ENCODE measurements at places on chromosomes 12 and 14. TPM values are rescaled to one million over a fixed set of nuclear protein-coding genes. Genes with fewer than 3 reads are reported as not detected.
A peak's percentile ranks its signal among the peaks of the same experiment; 100 is the strongest.

DNA sequence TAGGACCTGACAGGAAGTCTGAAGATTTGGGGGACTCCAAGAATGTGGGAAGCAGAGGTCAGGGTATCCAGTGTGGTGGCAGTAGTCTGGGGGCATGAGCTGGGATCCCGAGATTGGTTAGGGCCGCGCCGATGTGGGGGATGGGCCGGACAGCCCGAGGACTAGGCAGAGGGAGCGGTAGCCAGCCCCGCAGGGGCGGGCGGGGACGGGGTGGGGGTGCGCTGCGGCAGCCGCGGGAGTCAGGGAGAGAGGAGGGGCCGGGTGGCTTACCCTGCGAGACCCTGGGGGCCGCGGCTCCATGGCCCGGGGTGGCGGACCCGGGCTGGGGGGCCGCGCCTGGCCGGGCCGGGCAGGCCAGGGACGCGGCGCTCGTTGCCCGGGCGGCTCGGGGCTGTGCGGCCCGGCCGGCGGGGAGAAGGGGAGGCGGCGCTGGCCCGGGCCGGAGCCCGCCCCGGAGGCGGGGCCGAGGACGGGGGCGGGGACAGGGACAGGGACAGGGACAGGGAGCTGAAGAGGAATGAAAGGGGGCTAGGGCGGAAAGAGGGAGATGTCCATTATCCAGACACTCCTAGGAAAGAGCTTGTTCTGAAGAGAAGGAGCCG lies 5.6 kb downstream of the ZNF385A start:
- no peaks in the 10 kb centered on the region for H3K27me3 ChIP-seq
- peaks cover 12% of the 10 kb centered on the region for H3K4me1 ChIP-seq
- peak; percentile 76 for DNase-seq

DNA sequence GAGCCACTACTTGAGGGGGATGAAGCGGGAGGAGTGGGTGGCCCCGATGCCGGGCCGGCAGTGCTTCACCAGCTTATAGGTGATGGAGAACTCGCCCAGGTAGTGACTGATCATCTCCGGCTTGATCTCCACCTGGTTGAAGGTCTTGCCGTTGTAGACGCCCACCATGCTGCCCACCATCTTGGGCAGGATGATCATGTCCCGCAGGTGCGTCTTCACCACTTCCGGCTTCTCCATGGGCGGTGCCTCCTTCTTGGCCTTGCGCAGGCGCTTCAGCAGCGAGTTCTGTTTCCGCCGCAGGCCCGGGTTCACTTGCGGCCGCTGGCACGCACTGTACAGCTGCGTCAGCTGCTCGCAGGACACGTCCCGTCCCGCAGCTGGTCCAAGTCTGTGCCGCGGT lies 3.4 kb downstream of the TIGAR start:
- H3K36me3 ChIP-seq = no peaks in the 10 kb centered on the region
- no peak for DNase-seq
- H3K27me3 ChIP-seq = no peaks in the 10 kb centered on the region
- H3K4me1 ChIP-seq = peaks cover 11% of the 10 kb centered on the region

- peak; percentile 51 for DNase-seq
- no peak overlapping the region for H3K27ac ChIP-seq
- no peaks in the 10 kb centered on the region for H3K36me3 ChIP-seq
- no peak overlapping the region for H3K4me3 ChIP-seq
- H3K27me3 ChIP-seq = no peaks in the 10 kb centered on the region
These were observed 17.7 kb downstream of the ATP2B1 start for GRCh38 chr12:89690925-89691324.

DNA sequence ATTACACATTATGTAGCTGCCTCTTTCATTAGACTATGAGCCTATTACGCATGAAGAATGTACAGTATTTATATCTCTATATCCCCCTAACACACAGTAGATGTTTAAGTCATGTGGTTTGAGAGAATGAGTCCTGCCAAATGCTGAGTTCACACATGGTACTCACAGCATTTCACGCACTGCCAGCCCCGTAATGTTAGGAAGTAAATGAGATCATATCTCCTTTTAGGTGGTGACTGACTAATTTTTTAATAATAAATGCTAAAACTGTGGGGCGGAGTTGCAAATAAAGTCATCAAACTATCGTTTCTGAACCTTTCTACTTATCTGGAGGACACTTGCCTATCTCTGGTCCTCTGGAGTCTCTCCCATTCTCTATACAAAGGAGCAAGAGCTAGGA lies 343.8 kb downstream of the ADAMTS20 start:
- H3K27me3 ChIP-seq = no peaks in the 10 kb centered on the region
- H3K4me3 ChIP-seq = no peak overlapping the region
- peaks cover 50% of the 10 kb centered on the region for H3K4me1 ChIP-seq
- H3K36me3 ChIP-seq = no peaks in the 10 kb centered on the region
- H3K27ac ChIP-seq = 0 out of 2 replicates have a peak overlapping the region, but pooled peaks have one; percentile 14

GRCh38 chr14:88975043-88975830 lies 150.8 kb downstream of the TTC8 start:
- H3K36me3 ChIP-seq = no peaks in the 10 kb centered on the region
- H3K27ac ChIP-seq = no peak overlapping the region
- H3K27me3 ChIP-seq = 0 out of 2 replicates have a peak, but pooled peaks cover 5% of the 10 kb centered on the region
- DNase-seq = no peak

Gene MYF5
- total RNA-seq = not detected

Gene RTN1
- total RNA-seq = not detected

Gene KIF21A
- 3.7 TPM for total RNA-seq
